ENCODE measurements at places on chromosomes 2 and 18. TPM values are rescaled to one million over a fixed set of nuclear protein-coding genes. Genes with fewer than 3 reads are reported as not detected.

Gene DCDC2C
- not detected for polyA plus RNA-seq

DNA sequence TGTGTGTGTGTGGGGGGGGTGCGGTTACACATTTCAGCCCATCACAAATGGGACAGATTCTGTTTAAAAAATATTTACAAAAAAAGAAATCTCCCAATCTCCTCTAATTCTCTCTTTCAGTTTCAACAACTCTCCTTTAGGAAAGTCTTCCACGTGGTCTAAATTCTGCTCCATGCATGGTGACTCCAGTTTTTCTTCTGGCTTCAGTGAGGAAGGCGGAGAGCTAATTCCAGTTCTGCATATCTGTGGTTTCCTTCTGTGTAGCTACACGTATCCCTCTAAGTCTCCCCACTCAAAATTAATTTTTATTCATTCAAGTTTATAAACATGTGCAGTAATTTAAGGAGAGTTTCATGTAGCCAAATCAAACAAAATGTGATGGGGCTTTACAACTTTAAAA, 111.6 kb downstream of the SLC4A3 start:
- no peak for DNase-seq

DNA sequence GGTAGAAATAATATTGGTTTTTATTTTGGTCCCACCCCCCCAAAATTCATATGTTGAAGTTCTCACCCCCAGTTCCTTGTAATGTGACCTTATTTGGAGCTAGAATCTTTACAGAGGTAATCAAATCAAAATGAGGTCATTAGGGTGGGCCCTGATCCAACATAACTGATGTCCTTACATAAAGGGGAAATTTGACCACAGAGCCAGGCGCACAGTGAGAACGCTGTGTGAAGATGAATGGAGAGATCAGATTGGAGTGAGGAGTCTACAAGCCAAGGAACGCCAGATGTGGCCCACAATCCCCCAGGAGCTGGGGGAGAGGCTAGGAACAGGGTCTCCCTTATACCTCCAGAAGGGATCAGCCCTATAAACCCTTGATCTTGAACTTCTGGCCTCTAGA, 31.6 kb upstream of the TRIB2 start:
- no peak for DNase-seq

DNA sequence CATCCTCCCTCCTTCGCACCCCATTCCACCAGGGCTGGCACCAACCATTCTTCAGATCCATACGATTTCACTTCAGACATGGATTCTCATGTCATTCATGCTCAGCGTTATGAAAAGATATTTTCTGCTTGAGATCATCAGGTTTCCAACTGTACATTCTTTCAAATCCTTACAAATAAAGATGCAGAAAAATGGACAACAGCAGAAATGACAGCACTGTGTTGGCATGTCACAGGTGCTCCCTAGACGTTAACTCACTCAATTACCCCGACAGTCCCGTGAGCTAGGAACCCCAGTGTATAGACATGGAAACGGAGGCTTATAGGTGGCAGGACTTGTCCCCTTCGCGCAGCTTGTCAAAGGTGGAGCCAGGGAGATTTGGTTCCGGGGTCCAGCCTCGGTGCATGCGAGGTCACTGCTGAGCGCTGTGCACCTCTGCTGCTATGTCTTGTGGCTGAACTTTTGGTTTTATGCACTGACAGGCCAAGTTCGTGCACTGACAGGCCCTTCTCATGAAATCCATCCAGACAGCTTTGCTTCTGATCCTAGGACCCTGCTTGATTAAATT, 17.7 kb downstream of the FHL2 start:
- no peak for DNase-seq

DNA sequence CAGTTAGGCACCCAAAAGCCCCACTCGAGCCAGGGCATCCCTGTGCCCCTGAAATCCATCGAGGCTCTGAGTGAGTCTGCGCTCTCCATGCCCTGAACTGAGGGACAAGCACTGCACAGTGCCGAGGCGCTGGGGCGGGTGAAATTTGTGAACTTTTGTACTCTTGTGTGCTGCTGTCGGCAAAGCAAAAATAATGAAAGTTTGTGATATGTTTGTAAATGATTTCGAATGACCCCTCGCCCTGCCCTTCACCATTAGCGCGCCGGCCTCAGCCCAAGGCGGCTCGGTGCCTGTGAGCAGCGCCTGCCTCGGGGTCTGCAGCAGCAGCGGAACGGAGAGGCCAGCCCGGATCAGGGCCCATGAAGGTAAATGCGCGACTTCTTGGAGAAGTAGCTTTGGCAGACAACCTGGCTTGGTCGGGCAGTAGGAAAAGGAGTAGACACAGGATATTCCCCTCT, 1.8 kb upstream of the HOXD4 start:
- DNase-seq, result no peak

GRCh38 chr2:57821088-57821487, 225.5 kb upstream of the VRK2 start:
- DNase-seq, result no peak

Gene AAMP
- polyA plus RNA-seq, result 33.4 TPM

- DNase-seq, result no peak
Observed at GRCh38 chr2:162462911-162463310, 119.0 kb downstream of the GCA start.

Gene DNAH7
- 0.25 TPM for polyA plus RNA-seq

DNA sequence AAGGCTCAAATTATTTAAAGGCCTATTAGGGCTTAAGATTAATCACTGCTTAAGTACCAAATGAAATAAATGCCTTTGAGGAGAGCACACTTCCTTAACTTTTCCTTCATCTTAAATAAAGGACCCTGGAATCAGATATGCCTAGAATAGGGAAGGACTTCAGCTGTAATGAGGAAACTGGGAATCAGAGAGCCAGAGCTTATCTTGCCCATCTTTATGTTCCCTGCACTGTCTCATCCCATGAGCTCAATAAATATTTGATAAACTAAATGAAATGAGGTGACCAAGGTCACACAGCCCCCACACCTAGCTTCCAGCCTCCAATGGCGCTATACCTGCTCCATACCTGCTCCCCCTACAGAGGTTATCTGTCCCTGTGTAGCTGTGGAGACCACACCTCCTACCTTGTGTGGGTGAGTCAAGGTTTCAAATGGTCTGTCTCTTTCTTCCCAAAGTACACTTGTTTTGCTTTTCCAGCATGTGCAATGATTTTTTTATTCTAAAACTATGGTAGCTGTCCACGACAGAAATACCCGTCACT, 23.4 kb upstream of the NEDD4L start:
- DNase-seq, result no peak

- no peak for DNase-seq
Observed at GRCh38 chr2:9519250-9519649, 36.4 kb downstream of the ADAM17 start.

DNA sequence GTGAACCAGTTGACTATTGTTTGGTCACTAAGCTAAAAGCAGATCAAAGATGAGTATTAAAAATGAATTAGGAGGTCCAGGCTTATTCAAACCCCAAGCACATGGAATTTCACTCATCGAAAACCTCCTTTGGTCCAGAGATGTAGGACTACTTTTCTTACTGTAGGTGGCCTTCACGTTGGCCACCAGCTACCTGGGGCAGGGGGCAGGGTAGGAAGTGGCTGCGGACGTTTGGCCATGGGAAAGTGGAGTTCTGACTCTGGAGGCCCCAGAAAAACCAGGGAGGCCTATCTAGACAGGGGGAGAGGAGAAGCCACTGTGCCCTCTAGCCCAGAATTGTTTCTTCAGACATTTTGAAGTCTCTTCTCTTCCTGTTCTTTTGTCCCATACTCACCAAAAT, 31.8 kb upstream of the CABLES1 start:
- DNase-seq, result no peak

Gene LMAN2L
- polyA plus RNA-seq, result 11.0 TPM

DNA sequence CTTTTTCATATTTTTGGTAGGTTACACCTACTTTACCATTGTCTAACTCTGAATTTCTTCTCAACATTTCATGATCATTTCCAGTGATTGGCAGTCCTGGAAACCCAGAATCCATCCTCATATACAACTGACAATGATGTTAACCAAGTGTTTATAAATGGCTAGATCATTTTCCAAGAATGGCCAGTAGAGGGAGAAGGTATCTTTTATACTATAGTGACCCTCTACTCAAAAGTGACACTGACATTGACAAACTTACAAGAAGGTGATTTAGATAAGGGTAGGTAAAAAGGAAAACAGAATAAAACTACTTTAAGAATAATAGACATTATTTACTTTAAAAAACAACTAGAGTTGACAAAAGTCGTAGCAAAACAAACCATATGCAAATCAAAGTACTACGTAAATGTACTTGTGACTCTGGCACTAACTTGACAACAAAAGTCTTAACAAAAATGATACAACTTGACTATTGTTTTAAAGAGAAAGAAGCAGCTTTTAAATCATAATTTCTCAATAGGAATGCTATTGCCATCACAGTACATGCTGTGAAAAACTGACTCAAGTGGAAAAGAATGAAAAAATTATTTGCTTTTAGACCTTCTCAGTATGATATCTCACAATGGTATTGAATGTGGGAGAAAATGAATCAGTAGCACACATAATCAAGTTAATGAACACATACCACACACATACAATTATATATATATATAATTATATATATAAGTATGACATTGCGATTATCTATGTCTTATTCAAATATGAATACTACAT, 76.6 kb upstream of the GRB14 start:
- no peak for DNase-seq
